ENCODE measurements at places on chromosomes 2 and 18.

GRCh38 chr2:48941456-48941855, 185.9 kb upstream of the LHCGR start:
- DNase-seq = no peak

- no peak for DNase-seq
Measured at GRCh38 chr2:36367895-36368353, 12.3 kb downstream of the CRIM1 start.

DNA sequence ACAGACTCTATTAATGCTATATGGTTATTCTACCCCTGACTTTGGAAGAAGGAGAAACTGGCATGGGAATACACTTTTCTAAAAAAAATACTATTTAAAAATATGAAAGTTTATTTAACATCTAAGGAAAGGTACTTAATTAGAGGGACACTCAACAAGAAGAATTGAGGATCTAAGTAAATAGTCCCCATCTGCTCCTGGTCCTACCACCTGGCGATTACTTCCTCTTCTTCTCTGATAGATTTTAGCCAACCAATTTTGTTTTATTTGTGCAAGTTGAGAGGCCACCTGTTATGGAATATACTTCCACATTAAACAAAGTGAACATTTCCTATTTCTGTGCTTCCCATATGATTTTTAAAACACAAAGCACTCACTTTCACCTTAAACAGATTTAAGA, 111.7 kb downstream of the BCL2 start:
- DNase-seq = no peak

GRCh38 chr2:204039298-204039838, 102.8 kb downstream of the ICOS start:
- DNase-seq = no peak

GRCh38 chr18:49073437-49073836, 122.7 kb upstream of the SMAD7 start:
- no peak for DNase-seq
